ENCODE measurements at places on chromosomes 5 and 9.
A peak's percentile ranks its signal among the peaks of the same experiment; 100 is the strongest.

DNA sequence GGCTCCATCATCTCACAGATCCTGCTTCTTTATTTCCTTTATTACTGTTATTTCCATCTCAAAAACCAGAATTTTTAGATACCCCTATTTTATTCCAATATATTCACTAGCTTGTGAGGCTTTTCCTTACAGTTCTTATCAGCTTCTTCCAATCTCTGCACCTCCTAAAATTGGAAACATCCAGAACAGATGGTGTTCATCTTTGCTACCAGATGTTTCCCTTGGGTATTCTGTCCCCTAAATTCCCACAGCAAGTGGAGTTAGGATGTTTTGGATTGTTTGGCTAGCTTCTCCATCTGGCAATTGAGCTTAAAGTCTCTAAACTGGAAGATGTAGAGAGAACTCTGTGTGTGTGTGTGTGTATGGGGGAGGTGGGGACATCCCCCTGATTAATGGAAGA is 580.4 kb downstream of the DTWD2 start:
- no peak for DNase-seq

DNA sequence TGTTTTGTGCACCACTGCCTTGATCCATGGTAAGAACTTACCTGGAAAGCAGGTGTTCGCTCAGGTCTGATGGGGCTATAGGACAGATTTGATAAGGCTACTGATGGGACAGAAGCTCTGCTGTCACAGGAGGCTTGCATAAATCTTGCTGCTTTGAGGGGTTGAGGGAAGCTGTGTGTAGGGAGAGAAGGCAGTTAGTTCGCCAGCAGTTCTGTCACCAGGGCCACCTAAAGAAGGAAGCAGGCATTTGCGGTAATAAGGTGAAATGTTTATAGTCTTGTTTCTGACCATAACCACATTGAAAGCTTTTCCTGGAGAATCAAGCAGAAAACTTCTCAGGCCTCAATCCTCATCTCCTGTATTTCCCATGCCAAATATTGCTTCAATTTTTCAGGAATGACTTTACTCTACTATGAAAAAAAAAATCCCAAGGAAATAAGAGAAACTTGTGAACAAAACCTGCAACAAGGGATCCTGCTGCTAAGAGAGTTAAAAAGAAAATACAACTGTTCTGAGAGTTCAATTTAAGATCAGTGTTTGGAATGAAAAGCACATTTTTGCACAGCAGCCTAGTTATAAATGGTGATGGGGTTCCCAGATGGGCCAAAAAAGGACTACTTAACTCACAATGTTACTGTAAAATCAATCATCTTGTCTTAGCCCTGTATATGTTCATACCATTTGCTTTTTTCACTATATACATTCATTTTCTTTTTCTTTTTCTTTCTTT is 122.0 kb upstream of the RANBP3L start:
- no peak for DNase-seq

- DNase-seq, result no peak
These were observed 104.5 kb upstream of the NFIB start for GRCh38 chr9:14418301-14418940.

DNA sequence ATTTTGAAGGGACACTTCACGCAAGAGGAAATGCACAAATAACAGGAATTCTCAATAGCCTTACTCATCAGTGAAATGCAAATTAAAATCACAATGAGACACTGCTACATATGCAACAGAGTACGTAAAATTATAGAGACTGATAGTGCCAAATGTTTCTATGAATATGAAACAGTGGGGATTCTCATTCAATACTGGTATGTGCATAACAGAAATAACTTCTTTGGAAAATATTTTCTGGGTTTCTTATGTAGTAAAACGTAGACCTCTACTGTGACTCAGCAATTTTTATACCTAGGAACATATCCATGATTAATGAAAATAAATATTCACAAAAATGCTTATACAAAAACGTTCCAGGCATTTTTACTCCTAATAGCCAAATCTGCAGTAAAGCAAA is 1625.2 kb downstream of the MAT2B start:
- DNase-seq, result no peak

GRCh38 chr9:100426530-100427365 is at the start of gene MSANTD3:
Gene MSANTD3 (plus strand): TSS chr9:100427143. CDS start chr9:100441939, 14,796 bp downstream.
- DNase-seq, result peak; percentile 27

DNA sequence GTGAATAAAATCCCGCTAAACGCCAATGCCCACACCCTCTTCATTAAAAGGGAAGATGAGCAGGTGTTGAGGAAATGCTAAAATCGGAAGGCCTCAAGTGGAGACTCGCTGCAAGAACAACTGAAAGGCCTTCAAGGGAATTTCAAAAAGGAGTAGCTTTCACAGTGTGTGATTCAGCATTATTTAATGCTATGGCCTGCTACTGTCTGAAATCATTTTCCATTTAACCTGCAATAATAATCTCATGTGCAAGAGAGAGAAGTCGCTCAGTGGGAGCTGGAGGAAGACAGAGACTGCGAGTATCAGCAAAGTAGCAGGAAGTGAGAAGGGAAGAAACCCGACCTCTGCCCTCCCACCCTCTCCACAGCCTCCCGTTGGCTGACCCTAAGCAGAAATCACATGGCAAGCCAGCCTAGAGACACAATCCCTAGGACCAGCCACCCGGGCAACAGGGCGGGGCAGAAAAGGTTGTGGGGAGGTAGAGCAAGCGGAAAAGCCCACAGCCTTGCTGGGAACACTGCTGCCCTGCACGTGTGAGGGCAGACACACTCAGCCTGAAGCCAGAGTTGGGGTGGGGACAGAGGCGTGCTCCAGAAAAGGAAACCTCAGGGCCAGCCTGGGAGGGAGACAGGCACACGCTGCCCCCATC is 39.9 kb upstream of the CTSL start:
- no peak for DNase-seq

DNA sequence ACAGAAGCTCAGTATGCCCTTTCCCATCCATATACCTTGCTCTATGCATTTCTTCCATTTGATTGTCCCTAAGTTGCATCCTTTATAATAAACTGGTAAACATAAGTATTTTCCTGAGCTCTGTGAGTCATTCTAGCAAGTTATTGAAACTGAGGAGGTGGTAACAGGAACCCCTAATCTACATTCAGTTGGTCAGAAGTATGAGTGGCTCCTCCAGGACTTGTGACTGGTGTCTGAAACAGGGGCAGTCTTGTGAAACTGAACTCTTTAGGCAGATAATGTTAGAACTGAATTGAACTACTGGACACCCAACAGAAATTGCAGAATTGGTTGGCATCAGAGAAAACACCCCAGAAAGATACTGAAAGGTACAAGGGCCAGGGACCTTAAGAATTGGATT is 133.1 kb upstream of the POU5F2 start:
- no peak for DNase-seq

GRCh38 chr5:87278590-87279100 is 11.0 kb downstream of the RASA1 start:
- DNase-seq, result no peak

DNA sequence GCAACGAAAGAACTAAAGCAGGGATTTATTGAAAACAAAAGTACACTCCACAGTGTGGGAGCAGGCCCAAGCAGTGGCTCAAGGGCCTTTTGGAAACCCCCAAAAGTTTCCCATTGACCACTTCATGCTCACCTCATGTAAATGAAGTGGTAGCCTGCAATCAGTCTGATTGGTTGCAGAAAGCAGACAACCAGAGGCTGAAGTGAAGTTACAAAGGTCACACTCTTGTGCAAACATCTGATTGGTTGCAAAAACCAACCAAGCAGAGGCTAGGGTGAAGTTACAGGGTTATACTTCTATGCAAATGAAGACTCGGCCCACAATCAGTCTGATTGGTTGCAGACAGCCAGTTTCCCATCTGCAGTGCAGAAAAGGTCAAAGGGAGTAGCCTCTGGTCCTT is 258.0 kb downstream of the YTHDC2 start:
- DNase-seq, result no peak

GRCh38 chr5:149205625-149206523 is 64.6 kb downstream of the ABLIM3 start:
- DNase-seq, result no peak

GRCh38 chr5:117665121-117665520 is 1090.5 kb upstream of the SEMA6A start:
- DNase-seq, result no peak

GRCh38 chr5:6722015-6722414 is 8.8 kb downstream of the TENT4A start:
- no peak for DNase-seq

DNA sequence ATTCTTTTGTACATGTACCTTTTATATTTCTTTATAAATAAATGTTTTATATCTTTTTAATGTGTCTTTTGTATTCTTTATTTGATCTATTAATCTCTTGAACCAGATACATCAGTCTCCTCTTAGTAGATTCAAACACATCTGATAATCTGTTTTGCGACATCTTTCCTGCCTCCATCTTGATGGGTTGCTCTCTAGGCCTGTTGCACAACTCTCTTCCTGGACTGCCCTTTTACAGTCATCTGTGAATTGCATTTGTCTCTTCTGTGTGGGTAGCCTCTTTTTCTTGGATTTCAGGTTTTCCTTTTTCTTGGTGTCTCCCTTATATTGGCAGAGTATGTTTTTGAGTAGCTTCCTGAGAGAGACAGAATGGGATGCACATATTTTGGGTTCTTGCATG is 6.2 kb downstream of the ZFYVE16 start:
- DNase-seq, result no peak

DNA sequence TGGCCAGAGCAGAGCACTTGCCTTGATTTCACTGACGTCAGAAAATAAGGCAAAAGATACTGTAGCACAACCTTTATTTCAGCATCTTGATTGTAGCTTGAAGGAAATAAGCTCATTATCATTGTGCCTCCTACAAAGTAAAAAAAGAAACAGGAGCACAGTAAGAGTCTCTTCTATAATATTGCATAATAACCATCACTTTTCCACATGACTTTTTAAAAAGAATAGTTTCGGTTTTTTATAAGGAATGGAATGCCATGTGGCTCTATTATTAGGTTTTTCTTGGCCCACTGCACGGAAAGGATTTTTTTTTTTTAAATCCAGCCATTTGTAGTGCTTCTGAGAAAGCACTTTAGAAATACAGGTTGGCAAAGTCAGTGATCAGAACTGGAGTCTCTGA is 655.3 kb downstream of the LRRC70 start:
- no peak for DNase-seq

DNA sequence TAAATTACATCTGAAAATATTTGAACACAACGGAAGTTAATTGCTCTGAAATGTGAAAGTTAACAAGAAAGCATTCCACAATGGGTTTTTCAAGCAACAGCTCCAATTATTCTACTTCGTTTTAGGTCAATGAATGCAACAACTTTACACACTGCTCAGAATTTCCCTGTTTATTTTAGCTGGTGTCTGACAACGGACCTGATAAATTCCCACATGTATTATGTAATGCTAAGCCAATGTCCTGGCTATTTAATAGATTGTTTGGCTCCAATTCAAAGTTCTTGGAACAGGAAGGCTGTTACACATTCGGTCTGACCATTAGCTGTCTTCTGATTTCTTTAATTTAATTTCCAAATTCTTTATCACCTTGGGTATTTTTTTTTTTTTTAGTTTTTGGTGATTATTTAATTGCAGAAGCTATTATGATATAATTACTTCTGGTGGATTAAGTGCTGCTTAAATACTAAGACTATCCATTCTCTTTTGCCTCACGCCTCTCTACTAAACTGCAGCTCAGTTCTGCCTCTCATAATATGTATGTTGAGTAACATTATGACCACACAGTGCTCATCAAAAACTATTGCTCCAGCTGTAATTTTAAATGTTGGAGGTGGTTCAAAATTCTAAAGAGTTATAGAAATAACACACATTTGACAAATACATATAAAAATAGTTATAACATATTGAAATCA is 57.9 kb downstream of the MEF2C start:
- no peak for DNase-seq

DNA sequence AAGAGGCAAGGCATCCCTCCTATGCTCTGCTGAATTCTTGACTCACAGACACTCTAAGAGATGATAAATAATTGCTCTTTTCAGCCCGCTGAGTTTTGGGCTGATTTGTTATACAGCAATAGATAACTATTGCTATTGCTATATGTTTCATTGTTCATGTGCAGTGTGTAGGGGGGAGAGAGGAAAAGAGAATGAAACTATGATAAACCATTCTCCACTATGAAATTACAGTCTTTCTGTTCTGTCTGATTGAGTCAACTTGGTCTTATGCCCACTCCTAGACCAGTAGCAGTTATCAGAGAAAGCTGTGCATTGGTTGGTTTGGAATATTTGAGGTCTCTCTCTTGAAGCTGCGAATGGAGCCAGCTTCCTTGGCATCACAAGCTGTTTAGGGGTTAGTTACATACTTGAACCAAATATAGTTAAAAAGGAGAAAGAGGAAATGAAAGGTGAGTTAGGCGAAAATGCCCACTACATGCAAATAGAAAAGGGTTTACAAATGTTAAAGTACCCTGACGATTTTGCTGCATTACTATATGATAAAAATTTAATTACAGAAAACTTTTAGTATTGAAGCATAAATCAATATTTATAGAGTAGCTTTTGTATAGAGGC is 136.3 kb upstream of the ACTBL2 start:
- no peak for DNase-seq
